ENCODE measurements at places on chromosomes 2 and 18.

- no peak for DNase-seq
Observed at GRCh38 chr2:194328456-194328855, 1328.6 kb upstream of the SLC39A10 start.

GRCh38 chr18:2522112-2522511 lies 49.2 kb downstream of the METTL4 start:
- DNase-seq: no peak

GRCh38 chr2:120437604-120438000 lies 91.7 kb downstream of the INHBB start:
- DNase-seq: no peak

GRCh38 chr18:59605633-59606192 lies 91.5 kb downstream of the CCBE1 start:
- DNase-seq: no peak

- no peak for DNase-seq
Observed at GRCh38 chr2:202149155-202149762, 76.2 kb downstream of the KIAA2012 start.

- no peak for DNase-seq
Observed at GRCh38 chr2:78908973-78909372, 116.5 kb upstream of the REG3G start.

GRCh38 chr2:141889788-141890187 lies 241.0 kb downstream of the LRP1B start:
- no peak for DNase-seq

GRCh38 chr18:46250084-46250811 lies 146.1 kb downstream of the HAUS1 start:
- DNase-seq: peak; percentile 44

DNA sequence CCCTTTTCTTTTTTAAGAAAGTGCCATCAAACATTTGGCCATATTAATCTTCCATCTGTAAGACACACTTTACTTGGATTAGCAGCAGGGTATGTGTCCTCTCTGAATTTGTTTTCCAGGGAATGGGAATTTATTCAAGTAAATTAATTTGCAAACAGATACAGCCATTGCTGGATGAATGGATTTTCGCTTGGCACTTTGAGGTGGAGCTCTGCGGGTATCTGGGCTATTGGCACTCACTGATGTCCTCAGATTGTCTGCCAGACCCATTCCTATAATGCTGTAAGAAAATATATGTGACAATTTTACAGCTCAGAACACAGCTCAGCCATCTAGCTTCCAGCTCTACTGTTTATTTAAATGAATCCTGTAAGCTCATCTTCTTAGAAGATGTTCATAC lies 201.2 kb upstream of the CDH20 start:
- no peak for DNase-seq

DNA sequence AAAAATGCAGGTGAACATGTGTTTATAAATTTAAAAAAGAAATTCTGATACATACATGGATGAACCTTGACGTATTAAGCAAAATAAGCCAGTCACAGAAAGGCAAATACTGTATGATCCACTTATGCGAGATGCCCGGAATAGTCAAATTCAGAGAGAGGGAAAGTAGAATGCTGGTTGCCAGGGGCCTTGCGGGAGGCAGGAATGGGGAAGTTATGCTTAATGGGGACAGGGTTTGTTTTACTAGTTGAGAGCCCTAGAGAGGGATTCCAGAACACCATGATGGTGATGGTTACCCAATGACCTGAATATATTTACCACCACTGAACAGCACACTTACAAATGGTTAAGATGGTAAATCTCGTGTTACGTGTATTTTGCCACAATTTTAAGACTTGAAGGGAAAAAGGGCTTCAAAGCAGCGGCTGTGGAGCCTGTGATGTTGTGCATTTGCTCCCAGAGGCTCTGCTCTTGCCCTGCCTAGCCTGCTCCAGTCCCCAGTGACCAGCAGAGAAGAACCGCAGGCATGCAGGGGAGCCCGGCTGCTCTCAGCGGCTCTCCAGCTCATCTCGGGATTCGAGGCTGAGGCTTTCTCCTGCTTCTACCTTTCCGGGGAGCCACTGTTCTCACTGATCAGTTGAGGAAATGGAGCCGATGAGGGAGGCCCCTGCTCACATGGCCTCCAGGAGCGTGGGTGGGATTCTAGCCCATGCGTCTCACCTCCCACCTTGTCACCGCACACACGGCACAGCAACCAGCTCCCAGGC lies 51.7 kb upstream of the TFCP2L1 start:
- DNase-seq: no peak

DNA sequence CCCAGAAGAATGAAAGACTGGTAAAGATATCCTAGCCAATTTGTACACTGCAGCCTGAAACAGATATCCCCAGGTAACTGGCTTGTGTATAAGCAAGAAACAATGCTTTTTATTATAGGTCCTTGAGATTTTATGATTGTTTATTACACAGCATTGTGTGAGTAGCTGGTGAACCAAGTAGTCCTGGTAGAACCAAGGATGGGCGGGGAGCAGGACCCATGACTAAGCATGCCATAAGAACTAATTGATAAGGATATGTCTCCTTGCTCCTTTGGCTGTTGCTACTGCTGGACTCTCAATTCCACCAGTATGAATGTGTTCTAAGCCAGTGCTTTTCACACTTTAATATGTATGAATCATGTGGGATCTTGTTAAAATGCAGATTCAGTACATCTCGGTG lies 12.3 kb upstream of the ALMS1 start:
- no peak for DNase-seq

DNA sequence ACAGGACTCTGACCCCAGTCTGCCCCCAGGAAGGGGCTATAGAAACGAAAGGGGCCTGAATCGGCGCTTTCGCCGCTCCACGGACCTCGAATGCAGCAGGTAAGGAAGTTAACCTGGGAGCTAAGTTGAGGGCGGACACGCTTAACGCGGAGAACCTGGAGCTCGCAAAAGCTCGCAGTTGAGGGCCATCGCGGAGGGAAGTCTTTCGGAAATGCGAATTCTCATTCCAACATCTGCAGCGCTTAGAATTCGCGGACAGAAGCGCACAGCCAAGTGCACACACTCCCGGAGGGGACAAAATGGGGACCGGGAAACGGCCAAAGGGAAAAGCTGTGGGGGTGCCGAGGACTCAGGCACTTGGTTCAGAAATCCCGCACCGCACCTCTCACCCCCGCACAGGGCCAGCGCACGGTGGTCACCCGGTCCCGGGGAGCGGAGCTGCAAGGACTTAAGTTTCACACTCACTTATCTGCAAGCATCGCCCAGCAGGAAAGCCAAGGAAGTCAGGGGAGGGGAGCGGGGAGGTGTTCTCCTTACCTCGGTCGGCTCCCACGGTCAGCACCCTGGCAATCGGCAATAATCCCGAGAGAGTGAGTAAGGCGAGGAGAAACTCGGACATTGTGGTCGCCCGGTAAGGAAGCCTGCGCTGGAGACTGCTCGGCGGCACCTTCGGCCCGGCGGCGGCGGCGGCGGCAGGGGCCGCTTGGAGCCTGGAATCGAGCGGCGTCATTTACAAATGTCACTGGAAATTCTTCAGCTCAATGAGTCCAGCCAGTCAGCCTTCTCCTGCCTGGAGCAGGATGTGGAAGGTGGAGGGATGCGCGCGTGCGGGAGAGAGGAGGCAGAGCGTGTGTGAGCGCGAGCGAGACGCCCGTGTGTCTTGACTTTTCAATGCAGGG lies 456 bp downstream of the LRP1B start:
- peak; percentile 44 for DNase-seq

DNA sequence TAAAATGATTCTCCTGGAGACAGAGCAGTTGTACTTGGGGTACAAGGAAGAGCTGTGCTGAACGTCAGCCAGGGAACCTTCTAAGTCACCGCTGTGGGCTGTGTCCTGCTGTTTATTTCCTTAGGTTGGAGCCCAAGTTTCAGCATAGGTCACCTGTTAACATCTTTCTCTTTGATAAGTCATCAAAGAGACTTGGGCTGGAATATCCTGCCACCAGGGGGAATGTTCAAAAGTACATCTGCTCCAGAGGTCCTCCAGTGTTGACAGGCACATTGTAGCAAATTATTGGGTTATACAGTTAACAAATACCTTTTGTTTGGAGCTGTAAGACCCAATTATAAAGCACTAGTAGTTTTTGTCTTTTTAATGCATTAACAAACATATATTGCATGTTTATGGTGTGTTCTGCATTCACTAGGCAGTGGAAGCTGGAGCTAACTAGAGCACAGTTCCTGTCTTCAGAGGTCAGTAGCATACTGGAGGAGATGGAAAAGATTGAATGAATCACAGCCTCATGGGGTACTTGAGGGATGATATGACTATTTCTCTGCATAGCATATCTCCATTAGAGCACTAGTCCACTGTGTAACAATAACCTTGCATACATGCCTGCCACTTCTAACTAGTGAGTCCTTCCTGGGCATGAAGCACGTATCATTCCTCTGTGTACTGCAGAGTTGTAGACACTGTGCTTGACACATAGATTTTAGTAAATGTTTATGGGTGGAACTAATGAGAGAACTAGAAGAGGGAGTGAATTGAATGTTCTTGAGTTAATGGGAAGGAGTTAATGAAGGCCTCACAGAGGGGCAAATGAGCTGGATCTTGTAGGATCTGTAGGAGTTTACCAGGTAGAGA lies 182.1 kb downstream of the AGAP1 start:
- no peak for DNase-seq

GRCh38 chr2:28507796-28508764 lies 12.2 kb downstream of the PLB1 start:
- DNase-seq: no peak

DNA sequence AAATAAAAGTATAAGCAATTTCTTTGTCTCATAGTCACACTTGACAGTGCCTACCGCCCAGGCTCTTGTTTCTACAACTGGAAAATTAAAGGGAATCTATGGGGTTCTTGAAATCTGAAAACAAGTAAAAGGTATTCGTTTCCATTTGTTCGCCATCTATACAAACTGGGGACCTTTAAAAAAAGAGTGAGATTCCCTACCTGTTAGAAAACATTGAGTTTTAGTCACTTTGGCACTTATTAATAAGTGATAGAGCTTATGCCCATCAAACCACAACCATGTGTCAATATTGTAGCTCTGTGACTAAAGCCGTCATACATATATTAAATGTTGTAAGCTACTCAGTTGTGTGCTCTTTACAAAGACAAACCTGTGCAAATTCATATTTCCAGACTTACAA lies 13.2 kb downstream of the FN1 start:
- no peak for DNase-seq

DNA sequence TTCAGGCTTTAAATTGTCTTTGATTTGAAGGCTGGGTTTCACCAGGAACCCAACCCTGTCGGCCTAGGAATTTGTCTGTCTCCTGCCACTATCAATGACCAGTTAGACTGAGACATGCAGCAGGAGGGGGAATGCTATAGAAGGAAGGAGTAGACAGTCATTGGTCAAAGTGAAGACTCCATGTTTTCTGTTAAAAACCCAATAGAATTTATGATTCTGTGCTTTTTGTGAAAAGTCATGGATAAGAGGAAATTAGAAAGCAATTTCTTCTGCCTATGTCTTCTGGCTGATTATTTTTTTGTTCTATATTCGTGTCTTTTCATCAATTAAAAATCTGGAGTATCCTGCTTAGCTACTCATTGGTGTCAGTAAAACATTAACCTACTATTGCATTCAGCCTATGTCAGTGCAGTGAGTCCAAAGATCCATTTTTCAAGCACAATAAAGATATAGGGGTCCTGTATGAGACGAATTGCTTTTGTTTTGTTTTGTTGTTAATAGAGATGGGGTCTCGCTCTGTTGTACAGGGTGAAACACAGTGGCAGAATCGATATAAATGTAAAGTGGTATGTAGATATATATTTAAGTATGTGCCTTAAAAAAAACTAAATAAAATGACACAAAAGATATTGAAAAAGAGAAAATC lies 7.9 kb upstream of the KYNU start:
- no peak for DNase-seq

GRCh38 chr18:39190508-39190907 lies 1624.9 kb upstream of the CELF4 start:
- DNase-seq: no peak

DNA sequence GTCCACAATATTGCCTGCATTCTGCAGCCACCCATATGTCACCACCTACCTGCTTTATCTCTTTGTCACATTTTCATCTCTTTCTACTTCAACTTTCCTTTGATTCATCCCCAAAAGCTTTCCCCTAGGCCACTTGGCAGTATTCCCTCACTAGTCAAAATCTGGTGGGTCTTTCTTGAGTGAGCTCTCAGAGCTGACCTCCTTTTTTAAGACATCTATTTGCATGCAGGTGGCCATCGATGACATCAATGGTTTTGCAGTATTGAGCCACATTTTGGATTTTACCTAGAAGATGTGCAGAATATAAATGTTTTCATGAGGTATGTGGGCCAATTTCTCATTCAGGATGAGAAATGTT lies 133.4 kb upstream of the REG3A start:
- DNase-seq: no peak

DNA sequence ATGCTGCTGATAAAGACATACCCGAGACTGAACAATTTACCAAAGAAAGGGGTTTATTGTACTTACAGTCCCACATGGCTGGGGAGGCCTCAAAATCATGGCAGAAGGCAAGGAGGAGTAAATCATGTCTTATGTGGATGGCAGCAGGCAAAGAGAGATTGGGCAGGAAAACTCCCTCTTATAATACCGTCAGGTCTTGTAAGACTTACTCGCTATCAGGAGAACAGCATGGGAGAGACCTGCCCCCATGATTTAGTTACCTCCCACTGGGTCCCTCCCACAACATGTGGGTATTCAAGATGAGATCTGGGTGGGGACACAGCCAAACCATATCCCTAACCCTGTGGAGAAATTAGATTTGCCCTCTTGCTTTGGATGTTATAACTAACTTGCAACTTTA lies 1068.0 kb upstream of the ZEB2 start:
- DNase-seq: no peak

DNA sequence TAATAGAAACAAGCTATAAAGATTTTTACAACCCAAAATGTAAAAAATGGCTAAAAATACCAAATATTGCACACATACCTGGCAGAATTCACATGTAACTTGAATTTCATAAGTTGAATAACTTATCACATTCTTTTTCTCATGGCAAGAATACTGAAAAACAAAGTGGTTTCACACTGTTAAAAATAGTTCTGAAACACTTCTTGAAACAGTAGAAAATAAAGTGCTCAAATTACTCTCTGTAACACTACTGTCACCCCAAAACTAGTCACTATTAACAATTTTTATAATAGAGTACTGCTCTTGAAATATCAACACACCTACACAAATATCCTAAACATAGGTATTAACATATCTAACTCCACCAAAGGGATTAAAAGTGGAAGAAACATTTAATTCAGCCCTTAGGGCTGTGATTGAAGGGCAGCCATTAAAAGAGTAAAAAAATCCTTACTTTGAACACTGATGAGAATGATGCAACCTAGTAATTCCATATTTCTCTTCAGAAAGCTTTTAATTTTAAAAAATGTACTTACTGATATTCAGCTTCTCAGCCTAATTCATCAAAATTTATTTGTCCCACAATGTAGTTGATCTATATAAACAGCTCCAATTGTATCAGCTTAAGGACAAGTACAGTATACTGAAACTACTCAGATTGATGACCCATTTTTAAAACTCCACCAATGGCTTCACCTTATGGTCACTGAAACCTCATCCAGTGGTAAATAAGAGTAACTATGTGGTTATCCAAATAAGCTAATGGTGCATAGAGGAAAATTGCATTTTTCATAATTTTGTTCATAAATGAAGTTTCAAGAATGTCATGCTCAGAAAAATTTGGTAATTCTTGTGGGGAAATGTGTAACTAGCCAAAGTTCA lies 31.4 kb downstream of the ATF2 start:
- DNase-seq: no peak

All from thymus (tissue), 14 donors.